Activated naive CD8-positive, alpha-beta T cell treated with anti-CD3 and anti-CD28 coated beads, Interleukin-2, amount 50 U/mL, for 16 hours (primary cell): ENCODE measurements at places on chromosomes 3 and 15.

DNA sequence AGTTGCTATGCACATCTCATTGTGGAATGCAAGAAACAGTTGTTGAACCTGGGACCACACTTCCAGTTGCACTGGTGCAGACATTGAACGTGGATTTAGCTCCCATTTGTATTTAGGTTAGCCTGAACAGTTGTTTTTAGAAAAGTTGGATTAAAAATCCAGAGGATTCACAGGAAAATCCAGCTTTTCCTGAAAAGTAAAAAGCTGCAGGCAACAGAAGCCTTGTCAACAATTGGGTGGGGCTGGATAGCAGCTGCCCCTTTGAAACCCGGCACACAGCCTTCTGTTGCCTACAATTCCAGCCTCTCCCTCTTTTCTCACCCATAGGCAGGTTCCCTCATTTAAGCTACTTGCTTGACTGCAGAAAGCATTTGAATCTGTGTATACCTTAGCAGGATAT is 165.3 kb upstream of the TBL1XR1 start:
- no peak for DNase-seq

DNA sequence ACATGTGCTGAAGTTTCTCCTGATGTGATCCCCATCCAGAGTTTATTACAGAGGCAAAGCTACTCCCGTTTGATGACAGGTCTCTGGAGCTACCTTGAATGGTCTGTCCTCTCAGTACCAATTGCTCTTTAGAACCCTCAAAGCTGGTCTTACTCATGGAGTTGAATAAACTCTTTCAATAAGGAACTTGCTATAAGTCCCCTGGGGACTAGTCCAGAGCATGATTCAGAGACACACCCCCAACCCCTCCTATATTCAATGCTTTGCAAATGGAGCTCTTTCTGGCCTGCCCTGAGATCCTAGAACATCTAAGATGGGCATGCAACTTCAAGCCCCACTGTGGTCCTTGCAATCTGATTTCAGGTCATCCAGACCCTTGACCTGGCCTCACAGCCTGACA is 23.9 kb upstream of the TPM1 start:
- DNase-seq = no peak

- DNase-seq = no peak
Observed at GRCh38 chr3:134068429-134068828, 38.7 kb upstream of the SLCO2A1 start.

GRCh38 chr15:61367953-61368352 is 138.9 kb upstream of the RORA start:
- no peak for DNase-seq

GRCh38 chr3:36893137-36893557 is 51.7 kb downstream of the TRANK1 start:
- no peak for DNase-seq

- DNase-seq = no peak
Observed at GRCh38 chr3:66625505-66626216, 124.8 kb upstream of the LRIG1 start.

- no peak for DNase-seq
Observed at GRCh38 chr3:49469037-49469935, 781 bp upstream of the DAG1 start.

DNA sequence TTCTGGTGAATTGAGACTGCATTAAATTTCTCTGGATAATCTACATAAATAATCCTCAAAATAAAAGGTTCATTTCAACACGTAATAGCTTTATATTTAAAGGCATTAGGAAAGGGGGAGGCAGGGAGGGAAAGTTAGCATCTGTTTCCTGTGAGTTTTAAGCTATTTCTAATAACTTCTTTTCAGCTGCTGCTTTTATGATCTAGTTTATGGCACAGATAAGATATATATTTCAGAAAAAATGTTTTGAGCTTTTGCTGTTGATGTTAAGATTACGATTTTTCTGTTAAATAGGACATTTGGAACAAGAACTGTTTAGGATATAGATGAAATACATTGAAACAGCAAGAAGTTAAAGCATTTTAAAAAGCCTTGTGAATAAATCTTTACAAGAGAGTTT is 30.0 kb downstream of the UBE2E1 start:
- no peak for DNase-seq

- DNase-seq = no peak
Observed at GRCh38 chr15:80207887-80208286, 44.1 kb downstream of the CTXND1 start.

- DNase-seq = no peak
Observed at GRCh38 chr3:179113903-179114302, 34.3 kb upstream of the PIK3CA start.

- no peak for DNase-seq
Observed at GRCh38 chr3:64693031-64693430, 5.2 kb upstream of the ADAMTS9 start.

- no peak for DNase-seq
Observed at GRCh38 chr15:41840673-41841072, 2.0 kb downstream of the PLA2G4B start.

DNA sequence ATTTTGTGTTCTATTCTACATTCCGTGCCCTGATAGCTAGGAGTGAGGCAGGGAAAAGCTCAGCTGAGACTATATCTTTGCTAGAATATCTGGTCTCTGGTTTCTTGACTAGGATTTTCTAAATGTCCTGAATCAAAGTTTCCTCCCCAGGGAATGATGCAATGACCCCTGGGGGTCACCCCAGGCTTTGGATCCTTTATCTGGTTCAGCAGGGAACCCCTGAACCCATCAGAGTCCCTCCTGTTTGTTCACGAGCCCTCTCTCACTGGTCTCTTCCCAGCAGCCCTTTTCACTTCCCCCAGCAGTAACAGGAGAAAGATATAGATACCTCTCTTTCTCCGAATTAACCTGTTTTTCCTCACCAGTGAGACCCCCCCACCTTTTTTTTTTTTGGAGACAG is 14.3 kb downstream of the TM2D3 start:
- no peak for DNase-seq

GRCh38 chr3:35946121-35946853 is 307.0 kb downstream of the ARPP21 start:
- DNase-seq = no peak

- no peak for DNase-seq
Observed at GRCh38 chr15:90903733-90904536, 833 bp downstream of the MAN2A2 start.

DNA sequence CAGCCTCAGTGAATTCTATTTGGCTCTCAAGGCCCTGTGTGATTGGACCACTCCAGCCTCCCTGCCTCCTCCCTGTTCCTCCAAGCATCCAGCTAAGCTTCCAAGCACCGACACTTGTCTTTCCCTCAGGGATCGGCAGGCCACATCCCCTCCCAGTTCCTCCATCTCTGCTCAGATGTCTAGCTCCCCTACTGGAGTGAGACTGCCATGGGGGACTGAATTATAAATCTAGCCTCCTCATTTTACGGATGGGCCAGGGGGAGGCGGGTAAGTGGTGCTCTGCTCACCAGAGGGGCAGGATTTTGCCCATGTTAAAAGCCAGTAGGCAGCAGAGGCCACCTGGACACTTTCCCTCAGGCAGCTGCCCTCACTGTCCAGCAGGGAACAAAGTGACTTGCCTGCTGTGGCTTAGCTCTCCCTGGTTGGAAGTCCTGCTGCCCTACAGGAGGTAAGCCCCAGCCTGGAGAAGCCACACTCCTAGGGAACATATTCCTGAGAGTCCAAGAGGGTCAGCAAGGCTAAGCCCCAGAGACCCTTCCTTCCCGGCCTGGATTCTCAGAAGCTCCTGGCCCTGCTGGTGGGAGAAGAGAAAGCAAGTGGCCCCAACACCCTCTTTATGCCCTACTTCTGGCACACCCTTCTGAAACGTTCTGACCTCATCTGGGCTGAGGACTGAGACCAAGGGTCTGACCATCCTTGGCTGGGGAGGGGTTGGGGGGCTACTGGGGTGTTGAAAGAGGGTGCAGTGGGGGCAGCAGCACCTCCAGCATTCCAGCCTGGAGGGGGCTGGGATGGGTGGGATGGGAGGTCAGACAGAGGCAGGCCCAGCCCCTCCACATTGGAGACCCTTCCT is 9.1 kb upstream of the HHATL start:
- no peak for DNase-seq

GRCh38 chr3:28940994-28941393 is 339.9 kb upstream of the RBMS3 start:
- DNase-seq = no peak

DNA sequence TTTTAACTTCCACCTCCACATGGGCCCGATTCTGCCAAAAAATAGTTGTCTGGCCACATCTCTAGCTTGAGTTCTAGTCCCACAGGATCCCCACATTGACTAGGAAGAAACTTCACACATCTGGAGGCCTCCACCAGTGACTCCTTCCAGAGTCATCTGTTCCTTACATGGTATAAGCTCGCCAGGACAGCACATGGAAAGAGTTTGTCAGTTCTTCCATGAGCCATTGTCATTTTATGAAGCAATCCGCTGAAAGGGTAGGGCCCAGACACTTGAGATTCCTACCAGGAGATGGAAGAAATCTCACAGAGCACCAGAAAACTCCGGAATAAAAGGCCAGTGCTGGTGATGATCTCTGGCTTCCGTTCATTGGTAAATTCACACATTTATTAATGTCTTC is 350.5 kb upstream of the ICE2 start:
- DNase-seq = no peak

- DNase-seq = no peak
Observed at GRCh38 chr3:51276046-51276445, 109.0 kb upstream of the MANF start.

DNA sequence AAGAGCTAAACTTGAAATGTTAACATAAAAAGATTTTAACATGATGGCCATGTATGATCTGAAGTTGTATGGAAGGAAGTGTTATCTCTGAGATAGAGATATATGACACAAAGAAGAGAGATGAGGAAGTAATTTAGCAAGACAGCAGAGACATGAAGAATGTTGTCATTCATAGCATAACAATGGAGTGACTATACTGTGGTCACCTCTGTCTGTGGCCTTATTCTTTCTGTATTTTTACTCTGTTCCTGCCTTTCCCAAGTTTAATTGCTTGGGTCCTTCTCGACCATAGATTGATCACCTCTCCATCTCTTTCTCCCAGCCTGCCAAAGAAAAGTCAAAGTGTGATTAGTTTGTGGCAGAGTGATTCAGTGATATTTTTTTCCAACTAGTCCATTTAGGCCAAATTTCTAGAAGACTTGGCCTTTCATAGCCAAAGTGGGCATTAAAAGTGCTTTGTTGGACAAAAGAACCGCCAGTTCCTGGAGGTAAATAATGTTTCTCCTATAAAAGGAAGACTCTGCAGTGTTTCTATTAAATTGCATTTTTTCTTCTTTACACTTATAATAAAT is 711.9 kb downstream of the CADM2 start:
- no peak for DNase-seq

DNA sequence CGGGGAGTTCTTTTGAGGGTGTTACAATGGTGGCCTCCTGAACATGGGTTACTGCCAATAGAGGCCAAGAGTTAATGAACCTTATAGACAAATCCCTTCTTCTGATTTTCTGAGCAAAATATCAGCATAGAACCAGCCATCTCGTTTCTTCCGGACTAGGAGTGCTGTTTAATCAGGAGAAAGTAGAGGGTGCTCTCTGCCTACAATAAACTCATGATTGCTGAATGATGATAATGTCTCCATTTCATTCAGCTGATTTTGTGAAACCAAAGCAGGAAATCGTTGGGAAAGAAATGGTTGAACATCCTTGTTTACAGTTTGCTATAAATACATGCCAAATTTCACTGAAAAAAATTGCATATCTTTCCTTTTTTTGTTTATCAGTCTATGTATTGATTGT is 142.8 kb upstream of the PLSCR5 start:
- no peak for DNase-seq

DNA sequence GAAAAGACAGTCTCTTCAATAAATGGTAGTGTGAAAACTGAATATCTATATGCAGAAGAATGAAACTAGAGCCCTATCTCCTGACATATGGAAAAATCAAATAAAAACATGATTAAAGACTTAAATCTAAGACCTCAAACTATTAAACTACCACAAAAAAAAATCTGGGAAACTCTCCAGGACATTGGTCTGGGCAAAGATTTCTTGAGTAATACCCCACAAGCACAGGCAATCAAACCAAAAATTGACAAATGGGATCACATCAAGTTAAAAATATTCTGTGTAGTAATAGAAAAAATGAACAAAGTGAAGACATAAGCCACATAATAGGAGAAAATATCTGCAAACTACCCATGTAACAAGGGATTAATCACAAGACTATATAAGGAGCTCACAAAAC is 286.4 kb downstream of the TBC1D5 start:
- DNase-seq = no peak

GRCh38 chr3:60192297-60193114 is 1058.7 kb downstream of the FHIT start:
- no peak for DNase-seq

DNA sequence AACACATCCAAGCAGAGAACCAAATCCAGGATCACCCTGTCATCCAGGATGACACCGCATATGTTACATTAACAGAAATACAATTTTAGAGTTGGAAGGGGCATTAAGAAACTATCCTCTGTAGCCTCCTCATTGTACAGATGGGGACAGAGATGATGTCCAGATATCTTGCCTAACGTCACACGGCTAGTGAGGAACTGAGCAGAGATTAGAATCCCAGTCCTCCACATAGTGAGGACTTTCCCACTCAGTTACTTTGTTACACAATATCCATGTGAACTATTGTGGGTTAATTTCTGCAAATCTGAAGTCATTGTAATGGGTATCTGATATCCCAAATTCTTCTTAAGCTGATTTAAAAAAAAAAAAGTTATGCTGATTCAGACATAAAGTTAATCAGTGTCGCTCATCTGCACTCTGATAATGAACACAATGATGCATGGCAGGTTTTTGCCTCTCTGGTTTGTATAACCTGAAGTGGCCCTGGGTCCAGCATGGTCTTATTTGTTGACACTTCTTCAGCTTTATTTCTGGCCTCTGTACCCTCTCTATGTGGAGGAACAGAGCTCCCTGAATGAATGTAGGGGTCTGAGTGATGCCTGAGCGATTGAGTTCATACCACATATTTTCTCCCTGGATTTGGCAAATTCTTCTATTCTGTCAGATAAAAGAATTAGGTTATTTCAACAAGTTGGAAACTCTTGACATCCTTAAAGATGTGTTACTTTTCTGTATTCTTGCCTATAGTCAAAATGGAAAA is 76.0 kb upstream of the LIMD1 start:
- no peak for DNase-seq

DNA sequence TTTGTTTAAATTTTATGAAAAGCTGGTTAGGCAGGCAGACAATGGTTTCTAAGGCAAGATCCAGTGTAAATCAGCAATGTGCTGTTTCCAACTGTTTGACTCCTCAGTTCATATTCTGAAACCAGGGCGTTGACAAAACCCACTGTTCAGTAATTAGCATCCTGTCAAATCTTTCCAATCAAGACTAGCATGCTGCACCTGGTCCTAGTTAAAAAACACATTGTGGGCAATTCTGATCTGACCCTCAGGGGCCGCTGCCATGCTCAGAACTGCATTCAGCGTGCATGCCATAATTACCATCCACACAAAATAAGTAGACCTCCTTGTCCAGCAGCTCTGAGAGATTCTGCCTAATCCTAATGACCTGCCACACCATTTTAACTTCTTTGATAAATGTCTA is 20.9 kb upstream of the RBP1 start:
- DNase-seq = no peak

- no peak for DNase-seq
Observed at GRCh38 chr3:118587037-118587741, 447.5 kb downstream of the IGSF11 start.
